Non-pigmented ciliary epithelial cell (primary cell): ENCODE measurements at places on chromosomes 13 and 19.

DNA sequence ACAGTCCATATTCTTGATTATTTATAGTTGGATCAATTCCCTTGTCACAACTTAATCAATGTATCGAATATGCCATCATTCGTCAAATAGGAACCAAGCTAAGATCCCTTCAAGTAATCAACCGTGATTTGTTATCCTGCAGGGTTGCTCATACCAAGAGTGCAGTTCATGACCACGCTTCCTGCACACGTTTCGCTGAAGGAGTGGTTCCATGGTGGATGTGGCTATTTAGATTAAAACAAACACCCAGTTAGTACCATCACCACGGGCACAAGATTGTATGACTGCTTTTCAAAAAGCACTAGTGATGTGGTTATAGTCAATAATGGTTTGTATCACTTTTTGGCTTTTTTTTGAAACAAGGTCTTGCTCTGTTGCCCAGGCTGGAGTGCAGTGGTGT is 41.1 kb upstream of the CCNE1 start:
- no peak for DNase-seq

DNA sequence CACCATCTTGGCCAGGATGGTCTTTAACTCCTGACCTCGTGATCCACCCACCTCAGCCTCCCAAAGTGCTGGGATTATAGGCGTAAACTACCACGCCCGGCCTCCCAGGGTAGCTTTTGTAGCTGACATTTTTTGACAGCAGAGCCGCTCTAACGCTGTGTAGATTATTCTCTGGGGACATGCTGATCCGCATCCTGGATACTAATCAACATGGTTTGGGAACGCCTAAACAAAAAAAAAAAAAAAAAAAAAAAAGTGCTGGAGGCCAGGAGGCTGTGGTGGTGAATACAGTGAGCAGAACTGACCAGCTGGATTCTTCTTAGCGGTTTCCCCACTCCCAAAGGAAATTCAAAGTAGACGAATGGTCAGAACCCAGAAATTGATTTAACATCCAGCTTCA is 5.1 kb downstream of the LONP1 start:
- DNase-seq: no peak

DNA sequence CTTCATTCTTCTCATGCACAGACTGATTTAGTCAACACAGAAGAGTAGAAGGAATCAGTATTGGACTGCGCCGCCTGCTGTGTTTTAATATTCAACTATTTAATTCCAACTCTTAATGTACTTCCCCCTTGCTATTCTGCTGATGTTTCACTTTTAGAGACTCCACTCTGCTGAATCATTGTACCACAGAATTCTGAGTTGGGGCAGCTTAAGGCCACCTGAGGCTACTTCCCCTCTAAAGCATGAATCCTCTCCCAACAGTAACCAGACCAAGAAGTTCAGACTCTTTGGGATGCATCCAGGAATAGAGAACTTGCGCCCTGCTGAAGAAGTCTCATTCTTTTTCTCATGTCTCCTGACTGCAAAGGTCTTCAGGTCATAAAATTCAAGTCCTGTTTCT is 708.8 kb downstream of the UQCRFS1 start:
- DNase-seq: no peak

DNA sequence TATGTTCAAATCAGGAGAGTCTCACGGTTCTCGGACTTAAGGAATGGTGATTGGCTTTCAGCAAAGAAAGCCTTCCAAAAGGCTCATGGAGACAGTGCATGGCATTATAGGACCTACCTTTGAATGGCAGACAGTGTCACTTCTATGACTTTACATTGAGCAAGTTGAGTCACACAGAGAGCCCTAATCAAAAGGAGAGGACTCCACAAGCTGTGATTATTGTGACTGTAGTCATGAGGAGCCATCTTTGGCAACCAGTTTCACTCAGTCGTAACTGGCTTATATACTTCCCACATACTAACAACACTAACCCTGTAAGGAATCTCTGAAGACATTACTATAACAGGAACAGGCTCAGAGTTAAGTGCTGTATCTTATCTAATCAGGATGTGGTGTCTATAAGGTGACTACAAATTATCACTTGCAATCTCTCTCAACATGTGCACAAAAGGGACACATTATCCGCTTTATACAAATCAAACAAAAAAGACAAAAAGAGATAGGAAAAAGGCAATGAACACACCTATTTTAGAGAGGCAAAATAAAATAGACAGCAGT is 6.1 kb downstream of the LGALS14 start:
- no peak for DNase-seq

GRCh38 chr13:104632736-104633135 is 1566.5 kb upstream of the SLC10A2 start:
- no peak for DNase-seq

- DNase-seq: no peak
Observed at GRCh38 chr19:33868788-33869412, 72.2 kb downstream of the KCTD15 start.

GRCh38 chr19:9054765-9055164 is 32.1 kb upstream of the OR1M1 start:
- no peak for DNase-seq

- DNase-seq: no peak
Observed at GRCh38 chr13:35475960-35476943, at the start of gene MAB21L1. Gene MAB21L1, minus strand, starts transcription at chr13:35476689. Its CDS starts 551 bp downstream, at chr13:35476138.
